G401 (cell line): ENCODE measurements at places on chromosomes 3 and 15.

GRCh38 chr3:56355570-56356185 lies 112.6 kb downstream of the ERC2 start:
- no peak for DNase-seq

- DNase-seq: peak; percentile 63
These were observed 169.9 kb upstream of the CTNNB1 start for GRCh38 chr3:41029356-41029755.

GRCh38 chr3:53160061-53160659 lies 849 bp upstream of the PRKCD start:
- no peak for DNase-seq

- DNase-seq: no peak
These were observed 28.3 kb downstream of the AP3B2 start for GRCh38 chr15:82681371-82681770.

- DNase-seq: no peak
These were observed 52.0 kb upstream of the LRIG1 start for GRCh38 chr3:66552846-66553245.

- no peak for DNase-seq
These were observed 648 bp downstream of the AMIGO3 start for GRCh38 chr3:49718858-49719213.

GRCh38 chr15:82943176-82943575 lies 9.3 kb downstream of the HOMER2 start:
- no peak for DNase-seq

DNA sequence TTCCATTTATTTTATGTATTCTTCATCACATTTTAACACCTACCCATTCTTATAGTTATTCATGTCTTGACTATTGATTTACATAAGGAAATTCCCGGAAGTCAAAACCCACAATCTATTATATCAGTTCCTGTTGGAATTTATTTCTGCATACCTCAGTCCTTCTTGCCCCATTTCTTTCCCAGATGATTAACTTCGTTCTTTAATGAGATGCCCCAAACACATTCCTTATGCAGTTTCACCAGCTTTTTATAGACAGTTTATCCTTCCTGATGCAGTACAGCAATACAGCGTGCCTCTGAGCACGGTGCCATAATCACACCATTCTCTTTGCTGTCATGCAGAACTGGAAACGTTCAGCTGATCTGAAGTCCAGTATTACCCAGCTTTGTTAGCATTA lies 175.8 kb upstream of the NANOGP8 start:
- DNase-seq: no peak

- DNase-seq: no peak
These were observed 49.3 kb downstream of the ADAMTS9 start for GRCh38 chr3:64638511-64638910.

DNA sequence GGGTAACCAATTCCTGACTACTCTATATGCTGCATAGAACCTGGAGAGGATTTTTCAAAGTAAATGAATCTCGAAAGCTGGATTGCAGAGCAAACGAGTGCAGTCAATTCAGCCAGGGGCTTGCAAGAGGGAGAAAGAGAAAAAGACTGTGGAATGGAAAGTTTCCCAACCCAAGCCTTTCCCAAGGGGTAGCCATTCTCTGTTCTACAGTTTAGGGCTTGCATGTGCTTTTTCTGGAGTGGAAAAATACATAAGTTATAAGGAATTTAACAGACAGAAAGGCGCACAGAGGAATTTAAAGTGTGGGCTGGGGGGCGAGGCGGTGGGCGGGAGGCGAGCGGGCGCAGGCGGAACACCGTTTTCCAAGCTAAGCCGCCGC lies 511 bp upstream of the RARB start:
- DNase-seq: no peak

GRCh38 chr15:90174140-90174875 lies 26.8 kb upstream of the SEMA4B start:
- DNase-seq: peak; percentile 79

GRCh38 chr15:29102911-29103823 lies 166.5 kb downstream of the NSMCE3 start:
- no peak for DNase-seq

DNA sequence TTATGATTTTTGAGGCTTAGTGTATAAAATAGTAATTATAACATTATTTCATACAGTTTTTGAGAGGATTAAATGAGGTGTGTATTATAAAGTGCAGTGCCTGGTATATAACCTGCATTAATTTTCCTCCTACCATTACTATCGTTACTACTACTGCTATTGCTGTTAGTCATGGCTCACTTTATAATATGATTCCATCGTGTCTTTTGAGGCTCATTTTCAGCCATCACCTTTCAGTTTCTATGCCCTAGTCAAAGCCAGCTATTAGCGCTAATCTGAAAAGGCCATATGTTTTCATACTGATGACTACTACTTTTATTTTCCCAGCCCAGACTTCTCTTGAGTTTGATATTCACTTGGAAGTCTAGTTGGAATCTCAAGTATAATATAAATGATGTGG lies 5.5 kb downstream of the MEF2A start:
- no peak for DNase-seq

DNA sequence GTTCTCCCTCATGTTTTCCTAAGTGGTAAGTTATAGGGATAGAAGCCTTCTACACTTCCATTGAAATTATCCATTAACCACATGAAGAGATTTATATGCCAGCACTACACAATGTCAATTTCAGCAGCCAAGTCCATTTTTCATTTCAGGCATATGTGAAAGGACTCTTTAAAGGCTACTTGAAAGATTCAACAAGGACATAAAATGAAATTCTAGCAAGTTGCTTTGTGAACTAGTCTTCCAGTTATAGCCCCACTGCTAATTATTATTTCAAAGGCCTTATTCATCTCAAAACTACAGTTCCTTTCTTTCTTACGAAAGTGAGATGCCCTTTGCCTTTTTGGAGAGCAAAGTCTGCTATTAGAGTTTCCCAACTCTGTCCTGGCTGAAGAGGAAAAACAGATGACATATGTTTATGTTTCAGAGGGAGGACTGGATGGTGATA lies 66.0 kb upstream of the SLC2A2 start:
- DNase-seq: no peak

DNA sequence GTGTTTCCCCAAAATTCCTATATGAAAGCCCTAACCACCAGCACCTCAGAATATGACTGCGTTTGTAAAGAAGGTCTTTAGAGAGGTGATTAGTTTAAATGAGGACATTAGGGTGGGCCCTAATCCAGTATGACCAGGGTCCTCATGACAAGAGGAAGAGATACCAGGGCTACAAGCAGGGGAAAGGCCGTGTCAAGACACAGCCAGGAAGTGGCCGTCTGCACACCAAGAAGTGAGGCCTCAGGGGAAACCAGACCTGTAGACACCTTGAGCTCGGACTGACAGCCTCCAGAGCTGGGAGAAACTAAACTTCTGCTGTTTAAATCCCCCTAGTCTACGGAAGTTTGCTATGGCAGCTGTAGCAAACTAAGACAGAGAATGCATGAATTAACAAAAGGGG lies 14.2 kb downstream of the KIF7 start:
- no peak for DNase-seq

GRCh38 chr15:65939901-65940617 lies 70.8 kb downstream of the RAB11A start:
- DNase-seq: no peak

DNA sequence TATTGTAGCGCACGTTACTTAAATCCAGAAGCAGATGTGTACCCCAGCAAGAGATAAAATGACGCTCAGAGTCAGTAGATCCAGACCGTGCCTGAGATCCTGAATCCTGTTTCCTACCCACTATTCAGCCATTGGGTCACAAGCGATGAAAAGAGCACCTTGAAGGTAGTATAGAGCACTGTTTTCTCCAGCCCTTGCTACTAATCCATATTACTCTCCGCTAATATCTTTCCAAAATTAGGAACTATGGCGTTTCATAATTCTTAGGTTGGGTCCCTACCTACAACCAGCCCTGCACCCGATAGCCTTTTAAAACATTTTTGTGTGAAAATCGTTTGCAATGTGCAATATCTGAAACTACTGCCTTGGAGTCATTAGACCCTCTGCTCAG lies 596 bp downstream of the BTD start:
- DNase-seq: no peak

- DNase-seq: no peak
These were observed 30.1 kb downstream of the TOMM70 start for GRCh38 chr3:100370756-100371155.

DNA sequence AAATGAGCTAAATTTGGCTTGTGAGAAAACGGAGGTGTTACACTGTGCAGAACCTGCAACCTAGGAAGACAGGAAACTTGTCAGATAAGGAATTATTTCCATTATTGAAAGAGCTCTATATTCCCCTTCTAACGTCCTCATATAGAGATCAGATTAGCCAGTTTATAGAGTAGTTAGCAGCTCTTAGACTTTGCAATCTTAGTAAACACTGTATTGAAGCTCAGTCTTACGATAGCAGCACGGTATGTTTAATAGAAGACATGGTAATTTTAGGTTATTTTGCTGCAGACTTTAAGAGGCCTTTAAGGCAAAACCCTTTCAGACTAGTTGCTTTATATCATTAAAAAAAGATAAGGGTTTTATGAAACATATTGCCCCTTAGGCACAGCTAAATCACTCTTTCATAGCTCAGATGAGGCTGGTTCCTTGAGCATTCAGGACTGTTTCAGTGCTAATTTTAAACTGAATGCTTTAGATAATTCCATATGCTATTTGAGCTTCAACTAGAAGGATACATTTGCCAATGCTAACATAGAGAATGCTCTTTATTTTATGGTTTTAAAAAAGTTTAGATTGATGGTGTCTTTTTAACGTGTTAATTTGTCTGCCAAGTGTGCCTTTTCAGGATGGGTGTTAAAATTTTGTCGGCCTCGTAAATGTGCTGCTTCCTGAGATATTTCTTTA lies 234.3 kb downstream of the PYDC2 start:
- no peak for DNase-seq

- no peak for DNase-seq
These were observed 28.7 kb downstream of the ATRIP start for GRCh38 chr3:48475188-48475587.

- DNase-seq: no peak
These were observed 845.9 kb downstream of the TBL1XR1 start for GRCh38 chr3:176351408-176351807.

DNA sequence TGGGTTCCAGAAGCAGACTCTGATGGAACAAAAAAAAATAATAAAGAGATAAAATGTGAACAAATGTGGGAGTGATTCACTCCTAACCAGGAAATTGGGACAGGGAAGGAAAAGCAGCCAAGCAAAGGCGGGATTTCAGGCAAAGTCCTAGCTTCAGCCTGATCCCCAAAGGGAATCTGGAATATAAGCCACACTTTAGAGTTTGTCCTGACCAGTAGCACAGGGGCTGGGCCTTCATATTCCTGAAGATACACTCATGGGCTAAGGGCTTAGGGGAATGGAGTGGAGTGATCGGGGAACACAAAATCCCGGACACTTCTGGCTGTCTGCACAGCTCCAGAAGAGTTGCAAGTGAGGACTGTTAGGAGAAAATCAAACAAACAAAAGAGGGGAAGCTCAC lies 135.0 kb upstream of the COL8A1 start:
- no peak for DNase-seq

GRCh38 chr3:64464955-64465354 lies 222.8 kb downstream of the ADAMTS9 start:
- DNase-seq: no peak

GRCh38 chr3:50583897-50584296 lies 14.6 kb downstream of the HEMK1 start:
- peak; percentile 60 for DNase-seq

DNA sequence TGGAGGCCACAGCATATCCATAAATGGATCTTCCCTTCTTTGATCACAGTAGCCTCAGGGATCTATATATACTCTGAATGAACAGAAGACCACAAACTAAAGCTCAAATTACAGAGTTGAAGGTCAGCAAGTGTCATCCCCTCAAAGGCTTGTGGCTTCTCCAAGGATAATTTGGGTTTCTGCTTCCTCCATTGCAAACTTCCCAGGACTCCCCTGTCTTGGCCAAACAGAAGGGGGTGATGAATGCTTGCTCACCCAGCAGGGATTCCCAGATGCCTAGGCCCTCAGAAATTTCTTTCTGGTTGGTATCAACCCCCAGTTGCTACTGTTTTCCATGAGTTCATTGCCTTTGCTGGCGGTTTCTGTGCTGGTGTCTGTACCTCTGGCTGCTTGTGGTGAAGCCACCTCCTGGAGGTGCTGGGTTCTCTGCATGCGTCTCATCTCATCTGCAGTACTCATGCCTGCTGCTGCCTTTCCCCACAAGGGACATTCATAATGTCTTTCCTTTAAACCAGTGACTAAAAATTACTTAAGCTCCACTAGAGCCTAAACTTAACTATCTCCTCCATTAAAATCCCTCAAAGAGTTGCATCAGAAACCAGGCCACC lies 17.7 kb downstream of the ENTPD3 start:
- no peak for DNase-seq

DNA sequence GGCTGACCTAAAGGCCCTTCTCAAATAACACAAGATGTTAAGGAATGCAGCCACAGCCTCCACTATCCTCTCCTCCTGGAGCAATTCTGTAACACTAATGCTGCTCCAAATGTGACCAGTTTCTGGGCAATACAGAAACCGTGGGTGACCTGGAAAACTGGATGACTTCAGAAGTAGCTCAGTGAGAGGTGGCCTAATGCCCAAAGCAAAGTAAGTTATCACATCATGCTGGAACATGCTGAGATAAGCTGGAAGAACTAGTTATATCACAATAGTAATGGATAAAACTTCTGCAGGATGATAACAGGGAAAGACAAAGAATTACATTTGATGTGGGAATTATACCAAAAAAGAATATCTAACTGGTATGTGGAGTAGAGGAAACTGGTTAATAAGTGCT lies 72.0 kb downstream of the DHX30 start:
- DNase-seq: peak; percentile 38

GRCh38 chr3:11629716-11630115 lies 14.0 kb downstream of the VGLL4 start:
- no peak for DNase-seq

GRCh38 chr15:56978898-56979662 lies 60.6 kb downstream of the TCF12 start:
- DNase-seq: no peak

DNA sequence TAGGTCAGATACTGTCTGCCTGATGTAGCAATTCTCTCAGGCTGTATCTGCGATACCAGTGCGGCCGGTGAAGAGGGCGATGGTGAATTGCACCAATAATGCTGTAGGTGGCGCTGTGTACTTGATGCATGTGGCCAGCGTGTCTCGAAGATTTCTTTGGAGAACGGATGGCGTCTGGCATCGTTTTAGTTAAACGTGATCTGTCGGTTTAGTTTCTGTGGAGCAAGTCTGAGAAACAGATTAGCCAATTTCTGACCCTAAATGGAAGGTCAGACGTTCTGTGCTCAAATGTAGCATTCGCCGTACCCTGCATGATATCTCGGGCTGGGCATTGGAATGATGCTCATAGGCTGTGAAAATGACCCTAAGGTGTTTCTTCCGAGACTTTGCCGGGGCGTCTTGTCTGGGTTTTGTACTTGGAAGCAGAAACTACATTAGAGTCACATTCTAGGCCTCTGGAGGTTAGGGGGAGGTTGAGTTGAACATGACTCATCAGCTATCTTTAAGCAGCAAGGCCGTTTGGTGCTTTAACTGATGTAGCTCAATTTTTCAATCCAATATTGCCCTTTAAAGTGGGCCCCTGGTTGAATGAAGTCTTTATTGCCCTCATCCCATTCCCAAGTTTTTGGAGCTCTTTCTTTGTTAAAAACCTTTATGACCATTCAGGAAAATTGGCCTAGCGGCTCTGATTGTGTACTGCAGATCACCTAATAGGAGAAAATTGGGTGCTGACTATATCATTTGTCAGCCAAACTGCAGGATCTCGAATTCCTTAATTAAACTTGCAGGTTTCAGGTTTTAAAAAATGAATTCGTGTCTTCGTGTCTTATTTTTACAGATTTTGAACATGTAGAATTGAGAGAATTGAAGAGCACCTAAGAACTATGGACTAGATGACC lies 80.0 kb downstream of the SQOR start:
- DNase-seq: peak; percentile 73
